ENCODE measurements at places on chromosomes 2 and 18.

GRCh38 chr2:8490166-8490721, 191.6 kb upstream of the ID2 start:
- no peak for DNase-seq

- DNase-seq, result no peak
These were observed 70.3 kb downstream of the ASXL2 start for GRCh38 chr2:25808006-25808383.

DNA sequence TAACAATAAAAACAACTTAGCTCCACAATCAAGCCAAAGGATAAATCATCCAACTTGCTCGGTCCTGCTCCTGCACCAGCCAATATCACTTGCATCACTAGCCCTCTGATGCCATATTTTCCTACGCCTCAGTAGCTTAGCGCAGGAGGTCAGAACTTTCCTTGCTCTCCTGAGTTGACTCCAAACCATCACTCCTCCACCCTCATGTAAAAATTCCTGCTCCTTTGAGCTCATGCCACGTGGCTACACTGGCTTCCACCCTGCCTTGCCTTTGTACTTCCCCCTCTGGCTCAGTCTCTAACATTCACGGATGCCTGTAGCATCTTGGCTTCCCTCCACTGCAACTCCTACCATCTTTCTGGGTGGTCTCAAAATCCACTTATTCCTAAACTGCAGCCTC, 25.2 kb downstream of the AAK1 start:
- no peak for DNase-seq

DNA sequence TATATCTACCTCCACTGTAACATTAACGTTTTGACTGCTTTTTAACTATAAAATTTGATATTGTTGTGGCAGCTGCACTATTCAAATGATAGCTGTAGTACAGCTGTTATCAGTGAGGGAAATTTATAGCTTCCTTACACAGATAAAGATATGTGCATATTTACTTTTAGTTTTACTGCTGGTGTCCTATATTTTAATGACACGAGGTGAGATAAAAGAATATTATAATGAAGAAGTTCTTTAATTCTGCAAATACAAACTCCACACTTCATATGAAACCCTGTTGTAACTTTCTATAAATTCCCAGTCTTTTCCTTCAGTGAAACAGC, 427.8 kb upstream of the ZEB2 start:
- DNase-seq, result no peak

DNA sequence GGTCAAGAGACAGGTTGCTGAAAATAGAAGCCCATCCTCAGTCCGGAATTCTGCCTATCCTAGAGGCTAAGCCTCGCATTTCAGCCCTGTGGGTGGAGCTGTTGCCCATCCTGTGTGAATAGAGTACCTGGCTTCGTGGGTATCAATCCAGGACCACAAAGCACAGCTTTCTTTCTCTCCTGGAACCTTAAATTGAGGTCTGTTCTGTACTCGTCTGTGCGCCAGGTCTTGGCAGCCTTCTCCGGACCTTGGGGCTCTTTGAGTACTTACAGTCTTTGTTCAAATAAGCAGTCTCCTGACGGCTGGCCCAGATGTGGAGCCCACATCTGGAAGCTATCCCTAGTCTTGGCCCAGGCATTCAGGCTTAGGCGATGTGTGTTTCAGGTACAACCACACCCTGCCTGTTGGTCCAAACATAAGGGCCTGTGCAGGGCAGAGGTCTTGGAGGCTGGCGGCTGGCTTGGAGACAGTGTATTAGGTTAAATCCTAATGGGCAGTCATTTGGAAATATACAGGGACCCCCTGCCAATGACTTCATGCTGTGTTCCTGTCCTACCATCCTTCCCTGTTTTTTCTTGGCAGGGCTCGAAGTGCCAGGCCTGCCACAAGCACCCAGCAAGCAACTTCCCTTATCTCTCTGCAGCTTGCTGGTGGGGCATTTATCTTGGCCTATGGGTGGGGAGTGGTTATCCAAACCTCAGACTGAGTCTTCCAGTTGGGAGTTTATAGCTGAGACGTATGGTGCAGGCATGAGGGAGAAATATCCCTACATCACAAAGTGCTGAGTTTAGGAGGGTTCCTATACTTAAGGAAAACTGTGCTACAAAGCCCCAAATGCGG, 294.1 kb downstream of the BCL2 start:
- no peak for DNase-seq

- DNase-seq, result no peak
These were observed 200.5 kb downstream of the CPS1 start for GRCh38 chr2:210756855-210757254.

DNA sequence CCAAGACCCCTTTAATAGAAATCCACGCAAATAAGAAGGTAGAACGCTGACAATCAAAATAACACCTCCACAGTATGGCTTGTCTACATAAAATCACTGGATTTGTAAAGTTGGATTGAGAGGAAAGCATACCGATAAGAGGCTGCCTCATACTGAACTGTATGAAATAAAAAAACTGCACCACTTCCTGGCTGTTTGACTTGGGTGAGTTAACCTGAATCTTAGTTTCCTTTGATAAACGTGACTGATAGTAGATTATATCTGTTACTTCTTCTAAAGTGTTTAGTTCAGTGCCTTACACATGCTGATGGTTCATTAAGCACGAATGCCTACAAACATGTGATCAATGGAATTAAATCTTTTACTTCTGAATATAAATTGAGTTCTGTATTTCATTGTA, 140.4 kb upstream of the RNF152 start:
- DNase-seq, result no peak

- DNase-seq, result no peak
These were observed 67.9 kb downstream of the MRO start for GRCh38 chr18:50751947-50752346.

DNA sequence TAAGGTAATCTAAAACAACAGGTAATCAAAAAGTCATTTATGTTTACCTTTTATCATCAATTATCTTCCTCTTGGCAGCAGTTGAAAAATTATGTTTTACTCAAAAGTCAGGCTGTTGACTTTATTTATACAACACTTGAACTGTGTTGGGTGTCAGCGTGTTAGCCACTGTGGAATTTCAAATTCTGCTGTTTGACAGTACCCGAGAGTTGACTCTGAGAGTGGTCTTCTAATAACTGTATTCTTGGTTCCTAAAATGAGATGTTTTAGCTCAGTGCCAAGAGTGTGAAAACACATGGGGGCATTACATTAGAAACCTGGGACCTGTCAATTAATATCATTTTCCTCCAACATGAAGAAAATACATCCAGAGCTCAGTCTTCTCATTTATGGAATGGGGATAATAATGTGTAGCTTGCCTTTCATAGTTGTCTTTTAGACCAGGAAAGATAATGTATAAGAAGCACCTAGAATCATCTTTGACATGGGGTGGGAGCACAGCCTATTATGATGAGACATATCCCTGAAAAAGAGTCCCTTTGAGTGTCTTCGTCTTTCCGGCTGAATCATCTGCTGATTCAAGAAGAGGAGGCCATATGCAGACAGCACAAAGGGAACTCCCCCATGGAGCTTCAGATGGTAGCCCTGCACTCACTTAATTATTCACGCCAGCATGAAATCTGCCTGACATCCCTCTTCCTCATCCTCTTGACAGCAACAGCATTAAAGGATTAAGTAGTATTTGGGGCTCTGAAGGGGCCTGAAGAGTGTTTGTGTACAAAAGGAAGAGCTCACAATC, 89.1 kb downstream of the AFF3 start:
- no peak for DNase-seq

GRCh38 chr2:124027182-124027581, 2.1 kb downstream of the CNTNAP5 start:
- no peak for DNase-seq

GRCh38 chr2:219852626-219853025, 225.2 kb downstream of the SLC4A3 start:
- no peak for DNase-seq

DNA sequence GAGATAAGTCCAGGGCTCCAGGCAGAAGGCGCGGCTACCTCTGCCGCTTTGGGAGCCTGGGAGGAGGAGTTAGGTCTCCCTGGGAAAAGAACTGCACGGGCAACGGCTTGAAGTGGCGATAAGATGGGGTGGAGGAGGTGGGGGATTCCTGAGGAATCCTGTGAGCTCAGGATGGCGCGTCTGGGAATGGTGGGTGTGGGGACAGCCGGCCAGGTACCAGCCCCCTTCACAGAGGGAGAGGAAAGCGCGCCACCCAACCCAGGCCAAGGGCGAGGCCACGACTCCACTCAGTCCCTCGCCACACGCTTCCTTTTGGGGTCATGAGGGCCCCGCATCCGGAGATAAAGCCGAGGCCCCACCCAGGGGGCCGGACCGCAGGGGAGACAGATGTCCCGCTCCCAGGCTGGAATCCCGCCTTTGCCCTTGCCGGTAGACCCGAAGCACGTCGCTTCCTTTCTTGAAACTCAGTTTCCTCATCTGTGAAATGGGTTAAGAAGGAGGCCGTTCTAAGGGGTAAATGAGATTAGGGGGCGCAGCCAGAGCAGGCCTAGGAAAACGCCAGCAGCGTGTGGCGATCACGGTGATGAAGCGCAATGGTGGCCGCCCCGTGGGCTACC, 1.7 kb upstream of the CTDSP1 start:
- DNase-seq, result peak; percentile 56

DNA sequence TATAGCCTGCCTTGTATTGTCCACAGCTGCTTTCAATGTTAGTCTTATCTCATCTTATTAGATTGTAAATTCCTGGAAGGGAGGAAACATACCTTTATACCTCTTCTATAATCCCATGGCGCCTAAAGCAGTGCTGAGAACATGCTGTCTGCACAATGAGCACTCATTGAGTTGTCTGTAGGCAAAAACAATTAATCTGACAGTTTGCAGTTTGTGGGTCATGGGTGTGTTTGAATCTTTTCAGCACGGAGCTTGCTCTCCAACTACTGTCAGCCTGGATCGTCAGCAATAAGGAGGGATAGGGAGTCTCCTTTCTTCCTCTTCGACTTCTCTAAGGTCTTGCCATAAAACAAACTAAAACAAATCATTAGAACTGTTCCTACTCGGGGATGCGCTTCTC, 26.5 kb upstream of the GREB1L start:
- no peak for DNase-seq

- DNase-seq, result no peak
These were observed 28.1 kb downstream of the CAMKMT start for GRCh38 chr2:44389895-44390294.

DNA sequence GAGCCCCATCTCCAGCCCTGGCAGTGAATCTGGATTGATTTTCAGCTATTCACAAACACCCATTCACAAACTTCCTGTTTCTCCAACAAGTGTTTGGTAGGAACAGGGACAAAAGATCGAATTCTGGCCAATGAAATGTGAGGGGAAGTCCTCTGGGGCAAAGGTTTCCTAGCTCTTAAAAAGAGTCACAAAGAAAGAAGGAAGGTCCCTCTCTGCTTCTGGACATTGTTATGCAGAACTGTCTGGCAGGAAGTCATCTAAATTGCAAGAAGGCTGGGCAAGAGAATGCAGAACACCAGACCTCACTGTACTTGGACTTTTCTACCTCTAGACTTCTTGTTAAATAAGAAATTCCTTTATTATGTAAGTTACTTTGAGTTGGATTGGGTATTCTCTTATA, 137.3 kb downstream of the CCDC148 start:
- no peak for DNase-seq

Data from stimulated activated CD8-positive, alpha-beta memory T cell treated with anti-CD3 and anti-CD28 coated beads, Interleukin-15, amount 100 ng/mL, for 48 hours (primary cell).